ENCODE measurements at places on chromosomes 6 and 20.

GRCh38 chr6:11263291-11263775 lies 30.9 kb upstream of the NEDD9 start:
- DNase-seq = no peak

DNA sequence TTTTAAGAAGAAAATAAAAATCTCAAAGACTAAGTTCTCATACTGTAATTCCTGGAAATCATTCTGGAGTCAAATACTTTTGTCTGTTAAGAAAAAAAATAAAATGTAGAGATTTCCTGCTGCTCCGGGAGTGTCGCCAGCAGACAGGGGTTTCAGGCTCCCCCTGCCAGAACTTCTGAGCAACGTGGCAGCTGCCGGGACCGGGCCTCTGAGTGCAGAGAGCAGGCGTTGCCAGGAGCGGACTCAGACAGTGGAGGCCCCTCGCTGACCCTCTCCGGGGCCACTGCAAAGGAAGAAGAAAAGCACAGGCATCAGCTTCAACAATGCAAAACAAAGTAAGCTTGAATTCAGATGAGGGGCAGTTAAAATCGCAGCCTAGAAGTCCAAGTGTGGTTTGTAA lies 95.5 kb downstream of the THBS2 start:
- no peak for DNase-seq

DNA sequence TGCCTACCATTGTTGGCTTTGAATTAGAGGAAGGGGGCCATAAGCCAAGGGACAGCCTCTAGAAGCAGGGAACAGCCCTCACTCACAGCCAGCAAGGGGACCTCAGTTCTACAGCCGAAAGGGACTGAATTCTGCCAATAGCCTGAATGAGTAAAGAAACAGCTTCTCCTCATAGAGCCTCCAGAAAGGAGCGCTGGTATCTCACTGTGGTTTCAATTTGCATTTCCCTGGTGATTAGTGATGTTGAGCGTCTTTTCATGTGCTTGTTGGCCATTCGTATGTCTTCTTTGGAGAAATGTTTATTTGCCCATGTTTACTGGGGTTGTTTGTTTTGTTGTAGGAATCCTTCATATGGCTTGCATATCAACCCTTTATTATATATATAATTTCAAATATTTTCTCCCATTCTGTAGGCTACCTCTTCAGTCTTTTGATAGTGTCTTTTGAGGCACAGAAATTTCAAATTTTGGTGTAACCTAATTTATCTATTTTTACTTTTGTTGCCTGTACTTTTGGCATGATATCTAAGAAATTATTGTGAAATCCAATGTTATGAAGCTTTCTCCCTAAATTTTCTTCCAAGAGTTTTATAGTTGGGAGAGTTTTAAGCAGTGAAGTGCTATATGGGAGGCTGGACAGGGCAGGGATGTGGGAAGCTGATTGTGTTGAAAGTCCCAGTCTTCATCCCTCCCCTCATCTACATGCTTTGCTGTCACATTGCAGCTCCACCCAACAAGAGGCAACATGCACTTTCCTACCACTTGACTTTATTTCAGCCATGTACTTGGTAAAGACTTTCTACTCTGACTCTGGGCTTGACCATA lies 82.3 kb upstream of the SHLD1 start:
- no peak for DNase-seq

DNA sequence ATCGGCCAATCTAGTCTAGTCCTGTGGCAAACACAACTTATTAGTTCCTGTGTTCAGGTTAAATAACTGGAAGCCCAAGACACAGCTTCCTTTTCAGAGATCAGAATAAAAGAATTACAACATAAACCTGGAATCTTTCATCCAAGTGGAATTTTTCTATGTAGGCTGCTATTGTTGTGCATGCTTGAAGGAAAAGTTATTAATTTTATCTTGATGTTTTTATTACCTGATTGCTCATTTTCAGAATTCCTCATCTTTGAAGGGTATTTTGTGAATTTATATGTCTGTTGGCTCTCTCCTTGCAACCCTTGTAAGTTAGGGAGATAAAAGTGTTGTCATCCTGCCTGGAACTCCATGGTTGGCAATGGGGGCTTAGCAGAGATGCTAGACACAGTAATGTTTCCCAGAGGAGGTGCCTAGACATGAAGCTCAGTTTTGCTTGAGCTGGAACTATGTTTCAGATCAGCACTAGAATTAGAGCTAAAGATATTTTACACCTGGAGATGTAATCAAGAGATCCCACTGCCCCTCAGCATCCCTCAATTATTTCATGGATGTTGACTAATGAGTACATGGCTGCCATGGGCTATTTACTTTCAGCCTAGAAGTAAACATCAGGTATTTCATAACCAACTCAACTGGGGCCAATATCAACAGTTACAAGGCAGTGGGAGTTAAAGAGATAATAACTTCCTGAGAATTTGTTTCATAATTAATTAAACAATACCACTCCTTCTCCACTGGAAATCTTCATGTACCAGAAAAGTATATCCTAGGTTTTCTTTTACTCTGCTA lies 367.0 kb upstream of the MARCKS start:
- no peak for DNase-seq

GRCh38 chr6:43292341-43292740 lies 5.7 kb upstream of the SLC22A7 start:
- no peak for DNase-seq

GRCh38 chr6:1709234-1709641 lies 99.5 kb downstream of the FOXC1 start:
- DNase-seq = no peak
